ENCODE measurements at places on chromosomes 16 and 17.

DNA sequence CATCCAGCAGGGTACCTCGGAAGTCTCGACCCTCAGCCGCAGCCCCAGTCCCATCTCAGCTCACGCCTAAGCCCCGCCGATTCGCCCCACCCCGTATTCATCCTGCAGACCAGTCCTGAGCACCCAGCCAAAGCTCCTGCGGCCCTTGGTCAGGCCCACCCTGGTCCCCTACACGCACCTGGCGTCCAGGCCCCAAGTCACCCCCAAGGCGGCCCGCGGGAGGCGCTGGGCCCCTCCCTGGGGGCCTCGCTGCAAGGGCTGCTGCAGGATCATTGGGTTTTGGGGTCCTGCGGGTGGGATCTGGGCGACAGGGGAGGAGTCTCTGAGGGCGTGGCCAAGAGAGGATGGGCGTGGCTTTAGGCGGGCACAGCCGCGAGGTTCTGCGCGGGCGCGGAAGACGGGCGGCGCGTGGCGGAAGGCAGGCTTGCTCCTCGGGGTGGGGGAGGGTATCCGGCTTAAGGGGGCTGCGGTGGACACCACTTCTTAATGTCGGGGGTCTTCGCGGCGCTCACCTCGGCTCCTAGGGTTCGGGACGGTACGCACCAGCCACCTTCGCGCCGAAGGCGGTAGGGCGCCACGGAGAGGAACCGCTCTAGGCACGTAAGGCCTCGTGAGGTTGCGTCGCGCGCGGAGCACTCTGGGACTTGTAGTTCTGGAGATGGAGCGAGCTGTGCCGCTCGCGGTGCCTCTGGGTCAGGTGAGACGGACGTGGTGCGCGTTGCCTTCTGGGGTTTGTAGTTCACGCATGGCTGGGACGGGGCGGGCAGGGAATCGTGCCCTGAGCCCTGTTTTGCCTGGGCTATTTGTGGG is at the start of the genes HCFC1R1 and THOC6:
HCFC1R1 (minus strand) TSS at position 274 of the 810 bp plus-strand sequence; CDS start at position 273, 1 bp downstream.
THOC6 (plus strand) TSS at position 367 of the 810 bp plus-strand sequence; CDS start at position 659, 292 bp downstream.
- peak; percentile 97 for DNase-seq

GRCh38 chr16:21101631-21102420 is 48.8 kb downstream of the DNAH3 start:
- peak; percentile 22 for DNase-seq

DNA sequence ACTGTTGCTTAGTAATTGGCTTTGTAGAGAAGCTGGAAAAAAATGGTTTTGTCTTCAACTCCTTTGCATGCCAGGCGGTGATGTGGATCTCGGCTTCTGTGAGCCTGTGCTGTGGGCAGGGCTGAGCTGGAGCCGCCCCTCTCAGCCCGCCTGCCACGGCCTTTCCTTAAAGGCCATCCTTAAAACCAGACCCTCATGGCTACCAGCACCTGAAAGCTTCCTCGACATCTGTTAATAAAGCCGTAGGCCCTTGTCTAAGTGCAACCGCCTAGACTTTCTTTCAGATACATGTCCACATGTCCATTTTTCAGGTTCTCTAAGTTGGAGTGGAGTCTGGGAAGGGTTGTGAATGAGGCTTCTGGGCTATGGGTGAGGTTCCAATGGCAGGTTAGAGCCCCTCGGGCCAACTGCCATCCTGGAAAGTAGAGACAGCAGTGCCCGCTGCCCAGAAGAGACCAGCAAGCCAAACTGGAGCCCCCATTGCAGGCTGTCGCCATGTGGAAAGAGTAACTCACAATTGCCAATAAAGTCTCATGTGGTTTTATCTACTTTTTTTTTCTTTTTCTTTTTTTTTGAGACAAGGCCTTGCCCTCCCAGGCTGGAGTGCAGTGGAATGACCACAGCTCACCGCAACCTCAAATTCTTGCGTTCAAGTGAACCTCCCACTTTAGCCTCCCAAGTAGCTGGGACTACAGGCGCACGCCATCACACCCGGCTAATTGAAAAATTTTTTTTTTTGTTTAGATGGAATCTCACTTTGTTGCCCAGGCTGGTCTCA is 6.2 kb upstream of the TMEM235 start:
- DNase-seq, result no peak

DNA sequence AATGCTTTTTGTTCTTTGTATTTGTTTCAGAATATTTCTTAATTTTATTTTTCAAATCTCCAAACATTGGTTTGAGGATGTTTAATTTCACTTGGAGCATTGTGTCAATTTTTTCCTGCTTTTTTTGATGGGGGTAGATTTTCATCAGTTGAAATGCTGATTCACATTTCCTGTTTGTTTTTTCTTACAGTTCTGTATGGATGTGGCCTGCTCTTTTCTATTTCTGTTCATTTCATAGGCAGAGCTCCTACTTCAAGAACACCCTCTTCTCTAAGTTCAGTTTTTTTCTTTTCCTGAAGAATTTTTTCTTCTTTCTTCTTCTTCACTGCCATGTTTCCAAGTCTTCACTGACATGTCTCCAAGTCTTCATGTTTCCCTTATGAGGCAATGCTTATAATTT is 8.8 kb downstream of the MBTD1 start:
- DNase-seq, result peak; percentile 47

DNA sequence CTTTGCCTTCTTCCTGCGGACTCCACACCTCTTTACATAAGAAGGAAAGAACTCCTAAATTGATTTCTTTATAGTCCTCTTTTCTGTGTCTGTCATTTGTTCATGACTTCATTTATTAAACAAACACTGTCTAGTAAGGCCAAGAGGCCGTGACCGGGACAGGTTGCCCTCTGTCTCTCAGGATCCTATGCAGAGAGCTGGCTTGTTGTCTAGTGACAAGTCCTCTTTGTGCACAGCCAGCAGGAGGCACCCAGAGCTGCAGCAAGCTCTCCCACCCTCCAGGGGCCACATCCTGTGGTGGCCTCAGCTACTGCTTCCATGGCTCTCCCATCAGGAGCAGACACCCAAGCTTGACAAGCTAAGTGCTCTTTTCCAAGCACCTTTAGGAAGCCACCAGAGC is 50.6 kb downstream of the PLD6 start:
- DNase-seq, result peak; percentile 6

- peak; percentile 14 for DNase-seq
Observed at GRCh38 chr17:72099919-72100318, 20.9 kb upstream of the SOX9 start.

DNA sequence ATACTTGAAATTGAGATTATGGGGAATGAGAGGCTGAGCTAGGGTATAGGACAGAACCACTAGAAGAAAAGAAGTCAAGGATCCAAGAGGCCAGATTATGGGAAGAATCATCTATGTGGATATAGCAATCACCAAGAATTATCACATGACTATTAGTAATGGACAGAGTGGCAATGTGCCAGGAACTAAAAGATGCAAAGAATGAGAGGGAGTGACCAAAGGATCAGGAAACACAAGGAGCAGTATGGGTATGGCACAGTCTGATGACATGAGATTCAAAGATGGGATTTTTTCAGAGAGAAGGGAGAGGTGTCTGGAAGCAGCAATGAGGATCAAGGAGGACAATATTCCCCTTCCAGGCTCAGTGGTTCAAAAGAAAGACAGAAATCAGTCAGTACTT is 212.2 kb downstream of the AATF start:
- peak; percentile 78 for DNase-seq

- no peak for DNase-seq
Observed at GRCh38 chr16:4679850-4680636, 13.3 kb upstream of the NUDT16L1 start.

- no peak for DNase-seq
Observed at GRCh38 chr16:48438414-48438813, 53.2 kb upstream of the SIAH1 start.

Data from EH (cell line).